ENCODE measurements at places on chromosomes 13 and 19. TPM values are rescaled to one million over a fixed set of nuclear protein-coding genes. Genes with fewer than 3 reads are reported as not detected.

The SPATA13 gene
- total RNA-seq = 68.4 TPM

The PRTN3 gene
- not detected for total RNA-seq

The CEACAM4 gene
- total RNA-seq = not detected

The TRPM4 gene
- 0.25 TPM for total RNA-seq

The TTYH1 gene
- 0.72 TPM for total RNA-seq

The TMEM86B gene
- 12.7 TPM for total RNA-seq

The CLEC17A gene
- not detected for total RNA-seq

The OR10H1 gene
- total RNA-seq = not detected

The ZNF837 gene
- 2.3 TPM for total RNA-seq

The TRPC4 gene
- not detected for total RNA-seq

The S1PR5 gene
- not detected for total RNA-seq

The BEST2 gene
- not detected for total RNA-seq

The U2AF1L4 gene
- total RNA-seq = 38.1 TPM

The SLC7A10 gene
- not detected for total RNA-seq

The OR10H2 gene
- total RNA-seq = not detected

All from activated CD4-positive, alpha-beta T cell treated with anti-CD3 and anti-CD28 coated beads, Interleukin-2, amount 10 ng/mL, durations not matched to agents 7 days and 5 days (primary cell).